ENCODE measurements at places on chromosomes 5 and 9.

DNA sequence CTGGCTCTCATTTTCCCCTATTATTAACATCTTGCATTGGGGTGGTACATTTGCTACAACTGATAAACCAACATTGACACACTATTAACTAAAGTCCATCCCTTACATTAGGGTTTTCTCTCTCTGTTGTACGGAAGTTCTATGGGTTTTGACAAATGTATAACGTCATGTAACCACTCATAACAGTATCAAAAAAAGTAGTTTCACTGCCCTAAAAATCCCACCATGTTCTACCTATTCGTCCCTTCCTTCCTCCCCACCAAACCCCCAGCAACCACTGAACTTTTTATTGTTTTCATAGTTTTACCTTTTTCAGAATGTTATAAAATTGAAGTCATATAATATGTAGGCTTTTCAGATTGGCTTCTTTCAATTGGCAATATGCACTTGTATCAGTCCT is 40.1 kb downstream of the MLLT3 start:
- DNase-seq: no peak

DNA sequence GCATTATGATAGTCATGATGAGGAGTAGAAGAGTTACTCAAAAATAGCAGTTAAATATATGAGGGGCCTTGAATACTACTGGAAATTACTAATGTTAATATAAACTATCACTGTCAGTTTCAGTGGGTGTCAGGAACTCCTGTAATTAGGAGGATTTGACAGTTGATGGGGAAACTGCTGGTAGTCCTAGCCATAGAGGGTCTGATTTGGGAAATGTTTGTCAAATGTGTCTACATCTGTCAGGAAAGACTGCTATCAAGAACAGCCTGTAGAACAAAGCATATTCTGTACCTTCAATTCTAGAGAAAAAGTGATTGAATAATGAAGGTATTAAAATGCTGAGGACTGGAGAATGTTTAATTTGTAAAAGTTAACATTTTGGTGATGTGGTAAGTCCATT is 567.9 kb downstream of the CDH9 start:
- no peak for DNase-seq

DNA sequence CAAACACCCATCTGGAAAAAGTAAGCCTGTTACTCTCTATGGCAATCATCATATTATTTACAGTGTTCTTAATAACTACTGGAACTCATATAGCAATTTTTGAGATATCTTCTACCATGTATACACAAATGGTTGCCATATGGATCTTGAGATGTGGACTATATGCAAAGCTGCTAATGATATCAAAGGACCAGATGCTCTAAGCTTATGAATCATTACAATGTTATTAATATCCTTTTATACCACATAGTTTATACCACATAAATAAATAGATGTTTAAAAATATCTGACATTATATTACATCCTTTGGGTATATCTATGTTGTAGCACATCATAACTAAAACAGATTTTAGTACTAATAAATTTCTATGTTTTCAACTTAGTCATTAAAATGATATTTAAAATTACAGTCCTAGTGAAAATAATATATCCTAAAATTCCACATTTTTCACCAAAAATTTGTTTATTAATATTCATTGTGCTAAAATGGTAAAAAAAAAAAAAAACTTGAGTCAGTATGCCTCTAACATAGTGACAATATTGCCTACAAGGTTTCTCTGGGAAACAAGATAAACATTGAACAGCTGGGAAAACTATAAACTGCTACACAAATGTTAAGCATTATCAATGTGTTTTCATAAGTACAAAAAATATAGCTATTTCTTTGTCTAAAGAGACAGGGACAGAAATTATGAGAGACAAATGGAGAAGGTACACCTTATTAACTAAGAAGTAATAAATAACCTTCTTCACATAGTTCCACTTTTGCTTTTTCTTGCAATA is 85.5 kb downstream of the DTWD2 start:
- no peak for DNase-seq

DNA sequence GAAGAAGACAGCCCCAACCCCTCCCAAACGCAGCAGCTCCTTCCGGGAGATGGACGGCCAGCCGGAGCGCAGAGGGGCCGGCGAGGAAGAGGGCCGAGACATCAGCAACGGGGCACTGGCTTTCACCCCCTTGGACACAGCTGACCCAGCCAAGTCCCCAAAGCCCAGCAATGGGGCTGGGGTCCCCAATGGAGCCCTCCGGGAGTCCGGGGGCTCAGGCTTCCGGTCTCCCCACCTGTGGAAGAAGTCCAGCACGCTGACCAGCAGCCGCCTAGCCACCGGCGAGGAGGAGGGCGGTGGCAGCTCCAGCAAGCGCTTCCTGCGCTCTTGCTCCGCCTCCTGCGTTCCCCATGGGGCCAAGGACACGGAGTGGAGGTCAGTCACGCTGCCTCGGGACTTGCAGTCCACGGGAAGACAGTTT is 12.5 kb downstream of the QRFP start:
- DNase-seq: no peak

DNA sequence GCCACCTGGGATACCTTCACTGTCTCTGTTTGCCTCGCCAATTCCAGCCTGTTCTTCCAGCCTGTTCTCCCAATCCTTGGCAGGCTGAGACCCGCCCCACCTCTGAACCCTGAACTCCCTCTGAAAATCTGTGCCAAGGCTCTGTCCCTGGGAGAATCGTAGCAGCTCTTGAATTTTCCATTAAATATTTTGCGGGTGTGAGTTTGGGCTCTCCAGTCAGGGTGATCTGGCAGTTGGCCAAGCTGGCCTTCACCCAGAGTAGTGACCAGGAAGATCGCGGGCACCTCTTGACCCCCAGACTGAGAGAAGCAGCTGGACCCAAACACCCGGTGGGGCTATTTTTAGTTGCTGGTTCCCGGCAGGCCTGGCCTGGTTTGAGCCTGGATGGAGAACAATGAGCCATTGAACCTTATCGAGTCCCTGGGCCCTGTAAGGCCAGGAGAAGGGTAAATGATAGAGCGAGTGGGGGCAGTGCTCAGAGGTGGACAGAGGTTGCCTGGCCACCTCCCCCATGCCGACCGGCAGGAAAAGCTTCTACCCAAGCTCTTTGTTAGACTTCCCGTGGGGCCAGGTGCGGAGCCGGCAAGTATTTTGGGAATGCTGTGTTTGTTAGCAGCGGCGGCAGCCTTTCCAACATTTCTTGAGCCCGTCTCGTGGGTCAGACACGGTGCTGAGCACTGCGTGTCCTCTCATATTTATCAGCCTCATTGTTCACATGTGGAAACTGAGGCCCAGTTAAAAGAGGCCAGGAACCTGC is 146.2 kb downstream of the RGS3 start:
- peak; percentile 58 for DNase-seq

GRCh38 chr9:115815786-115816185 is 337.8 kb upstream of the PAPPA start:
- no peak for DNase-seq

- DNase-seq: no peak
Observed at GRCh38 chr9:119652931-119653330, 283.7 kb upstream of the BRINP1 start.

- no peak for DNase-seq
Observed at GRCh38 chr5:103605277-103605676, 42.7 kb upstream of the NUDT12 start.

DNA sequence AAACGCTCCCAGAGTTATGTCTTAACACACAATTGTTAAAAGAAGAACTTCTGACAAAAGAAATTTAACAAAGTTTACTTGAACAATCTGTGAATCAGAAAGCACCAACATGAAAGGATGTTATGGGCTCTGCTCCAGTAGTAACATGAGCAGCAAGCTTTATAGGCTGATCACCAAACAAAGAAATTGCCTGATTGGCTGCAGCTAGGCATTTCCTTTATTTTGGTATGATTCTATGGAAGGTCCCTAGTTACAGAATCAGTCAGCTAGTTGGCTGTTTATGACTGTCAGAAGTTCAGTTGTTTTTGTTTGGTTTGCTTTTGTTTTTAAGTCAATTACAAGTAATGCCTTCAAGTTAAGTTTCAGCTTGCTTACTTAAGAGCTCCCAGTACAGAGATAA is 102.4 kb upstream of the SMC2 start:
- peak; percentile 1 for DNase-seq

GRCh38 chr9:136886610-136887597 is 588 bp downstream of the TRAF2 start:
- DNase-seq: peak; percentile 29

DNA sequence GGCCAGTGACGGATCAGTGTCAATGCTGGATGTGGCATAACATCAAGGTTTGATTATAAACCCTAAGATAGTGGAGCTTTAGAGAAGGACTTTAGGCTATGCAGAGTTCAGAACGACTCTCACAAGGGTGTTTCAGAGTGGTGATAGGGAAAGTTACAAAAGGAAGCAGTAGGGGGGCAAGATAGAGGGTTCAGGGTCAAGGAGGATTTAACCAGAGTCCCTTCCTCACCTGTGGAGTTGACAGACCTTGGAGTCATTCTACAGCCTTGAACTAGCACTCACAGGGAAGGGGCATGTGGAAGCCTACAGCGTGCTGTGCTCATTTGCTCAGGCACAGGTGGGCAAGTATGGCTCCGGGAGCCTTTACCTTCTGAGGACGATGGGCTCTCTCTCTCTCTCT is 7.9 kb downstream of the DMRT1 start:
- DNase-seq: no peak

DNA sequence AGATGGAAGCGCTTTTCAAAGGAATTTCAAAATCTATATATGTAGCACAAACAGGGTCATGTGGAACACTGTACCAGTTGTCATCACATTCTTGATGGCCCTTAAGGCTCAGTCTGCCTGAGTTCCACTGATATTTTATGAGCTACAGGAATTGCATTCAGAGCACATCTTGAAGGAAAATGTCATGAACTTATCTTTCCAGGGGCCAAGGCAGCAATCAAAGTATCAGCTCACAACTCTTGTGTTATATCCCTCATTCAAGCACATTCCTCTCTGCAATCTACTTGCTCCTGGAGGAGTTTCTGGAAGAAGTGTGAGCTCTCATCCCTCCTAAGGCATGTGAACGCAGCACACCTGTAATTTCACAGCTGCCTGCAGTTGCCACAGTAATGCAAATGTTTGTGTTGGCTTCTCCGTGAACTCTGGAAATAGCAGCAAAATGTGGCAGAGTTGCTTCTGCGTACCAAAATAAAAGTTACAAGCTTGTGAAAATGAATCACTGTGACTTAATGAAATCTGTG is 89.7 kb upstream of the EQTN start:
- DNase-seq: no peak

GRCh38 chr5:85670417-85670816 is 947.3 kb upstream of the COX7C start:
- no peak for DNase-seq

DNA sequence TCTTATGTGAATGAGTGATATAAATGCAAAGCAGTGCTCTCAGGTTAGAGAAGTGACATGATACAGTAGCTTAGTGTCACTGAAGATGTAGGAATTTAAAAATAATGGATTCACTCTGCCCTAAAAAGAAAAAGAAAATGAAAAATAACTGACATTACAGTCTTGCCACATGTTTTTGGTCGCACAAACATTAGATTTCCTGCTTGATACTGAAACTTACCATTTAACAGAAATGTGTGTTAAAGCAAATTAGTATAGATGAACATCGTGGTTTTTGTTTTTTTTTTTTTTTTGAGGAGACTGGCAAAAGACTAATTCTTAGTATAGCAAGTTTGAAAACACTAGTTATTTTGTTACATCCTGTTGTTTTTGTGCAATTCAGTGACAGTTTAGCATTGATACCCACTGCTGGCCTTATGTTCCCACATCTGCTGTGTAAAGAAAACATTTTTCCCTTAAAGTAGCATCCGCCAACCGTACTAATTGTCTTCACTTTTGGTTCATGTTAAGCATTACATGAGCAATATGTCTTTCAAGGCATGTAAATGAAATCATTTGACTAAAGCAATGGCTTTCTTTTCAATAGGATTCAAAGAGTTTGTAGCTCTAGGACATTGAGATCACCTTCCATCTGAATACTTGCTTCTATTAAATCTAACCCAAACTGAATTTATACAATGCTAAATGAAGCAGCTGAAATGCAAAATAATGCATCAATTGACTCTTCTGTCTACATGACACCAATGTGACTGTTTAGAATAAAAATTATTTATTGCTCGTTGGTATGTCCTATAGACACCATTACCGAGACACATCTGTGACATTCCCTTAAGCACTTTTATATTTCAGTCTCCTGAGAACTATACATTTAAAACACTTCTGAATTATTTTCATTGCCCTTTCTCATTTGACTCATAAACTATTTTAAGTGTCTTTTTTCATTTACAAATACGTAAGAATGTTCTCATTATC is 859.1 kb downstream of the MAT2B start:
- DNase-seq: no peak

DNA sequence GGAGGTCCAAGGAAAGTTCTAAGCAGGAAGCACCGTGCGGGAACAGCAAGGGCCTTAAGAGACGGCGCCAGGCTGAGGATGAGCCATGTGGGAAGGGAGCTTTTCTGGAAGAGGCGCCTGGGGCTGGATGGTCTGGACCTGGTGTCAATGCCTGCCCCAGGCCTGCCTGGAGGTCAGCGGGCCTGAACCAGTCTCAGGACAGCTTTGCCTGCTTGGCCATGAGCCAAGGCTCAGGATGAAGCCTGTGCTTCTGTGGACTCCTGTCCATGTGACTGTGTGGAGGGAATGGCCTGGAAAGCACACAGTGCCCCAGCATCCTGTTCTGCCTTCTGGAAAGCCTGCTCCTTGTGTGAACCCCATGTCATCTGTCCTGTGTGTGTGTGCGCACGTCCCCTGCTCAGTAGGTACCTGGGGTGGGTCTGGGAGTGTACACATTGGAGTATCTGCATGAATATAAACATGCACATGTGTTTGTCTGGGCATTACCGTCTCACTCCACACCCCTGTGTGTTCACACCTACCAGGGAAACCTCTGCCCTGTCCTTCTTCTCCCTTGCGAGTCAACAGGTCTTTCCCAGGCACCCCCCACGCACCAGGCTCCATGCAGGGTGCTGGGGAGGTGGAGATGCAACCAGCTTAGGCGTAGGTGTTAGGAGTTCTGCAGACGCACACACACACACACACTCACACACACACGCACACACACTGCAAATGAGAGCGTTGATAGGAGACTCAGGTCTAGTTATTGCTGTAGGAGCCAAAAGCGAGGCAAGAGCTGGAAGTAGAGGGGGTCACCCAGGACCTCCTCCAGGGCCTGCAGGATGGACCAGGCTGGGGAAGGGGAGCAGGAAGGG is 24.8 kb downstream of the DAB2IP start:
- DNase-seq: peak; percentile 35
